Placental epithelial cell (primary cell): ENCODE measurements at places on chromosomes 2 and 18. TPM values are rescaled to one million over a fixed set of nuclear protein-coding genes. Genes with fewer than 3 reads are reported as not detected.

The CAVIN2 gene
- 1.6 and 4.2 TPM in 2 replicates for total RNA-seq

The EIF2AK3 gene
- 35.7 and 54.4 TPM in 2 replicates for total RNA-seq

The SULT1C4 gene
- not detected in 2 replicates for total RNA-seq

The IL36B gene
- total RNA-seq, result not detected in 2 replicates

The LYPD6B gene
- 8.0 and 9.4 TPM in 2 replicates for total RNA-seq
